ENCODE measurements at places on chromosomes 12 and 14.

DNA sequence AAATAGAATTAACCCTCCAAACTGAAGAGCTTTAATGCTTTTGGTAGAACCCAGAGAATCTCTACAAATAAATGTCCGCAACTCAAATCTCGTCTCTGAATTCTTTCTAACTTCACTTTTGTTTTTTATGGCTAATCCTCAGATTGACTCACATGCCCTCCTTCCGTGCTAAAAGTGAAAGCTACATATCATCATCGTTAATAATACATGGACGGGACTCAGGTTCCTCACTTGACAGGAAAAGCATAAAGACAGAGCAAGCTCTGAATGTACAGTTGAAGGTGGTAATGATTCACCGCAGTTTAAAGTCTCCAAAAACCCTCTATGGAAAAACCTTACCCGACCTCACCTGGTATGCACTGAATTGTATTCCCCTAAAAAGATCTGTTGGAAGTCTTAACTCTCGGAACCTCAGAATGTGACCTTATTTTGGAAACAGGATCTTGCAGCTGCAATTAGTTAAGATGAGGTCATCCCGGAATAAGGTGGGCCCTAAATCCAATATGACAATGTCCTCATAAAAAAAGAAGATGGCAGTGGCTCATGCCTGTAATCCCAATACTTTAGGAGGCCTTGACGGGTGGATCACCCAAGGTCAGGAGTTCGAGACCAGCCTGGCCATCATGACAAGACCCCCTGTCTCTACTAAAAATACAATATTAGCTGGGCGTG is 147.4 kb upstream of the FOXN3 start:
- DNase-seq = no peak

- DNase-seq = no peak
These were observed 22.1 kb downstream of the SPPL3 start for GRCh38 chr12:120882055-120882555.

DNA sequence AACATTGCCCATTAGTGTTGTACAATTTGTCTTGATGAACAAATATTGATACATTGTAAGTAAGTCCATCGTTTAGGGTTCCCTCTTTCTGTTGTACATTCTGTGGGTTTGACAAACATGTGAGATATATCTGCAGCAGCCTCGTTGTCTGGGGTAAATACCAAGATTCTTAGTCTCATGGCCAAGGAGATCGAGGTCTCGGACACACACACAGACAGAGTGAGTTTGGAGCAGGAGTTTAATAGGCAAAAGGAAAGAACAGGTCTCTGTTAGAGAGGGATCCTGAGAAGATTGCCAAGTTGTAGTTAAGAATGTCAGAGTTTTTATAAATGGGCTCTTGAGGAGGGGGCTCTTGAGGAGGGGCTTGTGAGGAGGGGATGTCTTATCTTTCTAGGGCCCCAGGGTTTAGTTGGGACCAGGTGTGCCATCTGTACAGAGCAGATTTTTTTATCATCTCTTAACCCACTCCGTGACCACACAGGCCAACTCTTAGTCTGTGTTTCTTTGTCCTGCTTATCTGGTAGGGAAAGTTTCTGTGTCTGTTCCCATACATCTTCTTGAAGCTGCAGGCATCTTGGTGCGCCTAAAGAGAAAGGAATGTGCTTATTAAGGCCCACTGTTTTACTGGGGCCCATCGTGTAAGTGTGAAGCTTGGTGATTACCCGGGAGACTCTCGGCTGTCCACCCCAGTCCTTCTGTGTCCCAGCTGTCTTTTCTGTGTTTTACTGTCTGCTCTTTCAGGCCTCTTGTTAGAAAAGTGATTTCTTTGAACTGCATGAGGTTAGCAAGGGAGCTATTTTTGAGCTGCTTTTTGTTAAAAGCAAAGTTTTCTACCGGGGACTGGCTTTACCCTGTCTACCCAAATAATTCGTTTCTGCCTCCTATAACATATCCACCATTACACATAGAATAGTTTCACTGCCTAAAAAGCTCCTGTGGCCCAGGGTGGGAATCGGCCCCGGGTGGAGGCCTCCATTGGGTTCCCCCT is 22.4 kb upstream of the CLEC2D start:
- DNase-seq = peak; percentile 77

DNA sequence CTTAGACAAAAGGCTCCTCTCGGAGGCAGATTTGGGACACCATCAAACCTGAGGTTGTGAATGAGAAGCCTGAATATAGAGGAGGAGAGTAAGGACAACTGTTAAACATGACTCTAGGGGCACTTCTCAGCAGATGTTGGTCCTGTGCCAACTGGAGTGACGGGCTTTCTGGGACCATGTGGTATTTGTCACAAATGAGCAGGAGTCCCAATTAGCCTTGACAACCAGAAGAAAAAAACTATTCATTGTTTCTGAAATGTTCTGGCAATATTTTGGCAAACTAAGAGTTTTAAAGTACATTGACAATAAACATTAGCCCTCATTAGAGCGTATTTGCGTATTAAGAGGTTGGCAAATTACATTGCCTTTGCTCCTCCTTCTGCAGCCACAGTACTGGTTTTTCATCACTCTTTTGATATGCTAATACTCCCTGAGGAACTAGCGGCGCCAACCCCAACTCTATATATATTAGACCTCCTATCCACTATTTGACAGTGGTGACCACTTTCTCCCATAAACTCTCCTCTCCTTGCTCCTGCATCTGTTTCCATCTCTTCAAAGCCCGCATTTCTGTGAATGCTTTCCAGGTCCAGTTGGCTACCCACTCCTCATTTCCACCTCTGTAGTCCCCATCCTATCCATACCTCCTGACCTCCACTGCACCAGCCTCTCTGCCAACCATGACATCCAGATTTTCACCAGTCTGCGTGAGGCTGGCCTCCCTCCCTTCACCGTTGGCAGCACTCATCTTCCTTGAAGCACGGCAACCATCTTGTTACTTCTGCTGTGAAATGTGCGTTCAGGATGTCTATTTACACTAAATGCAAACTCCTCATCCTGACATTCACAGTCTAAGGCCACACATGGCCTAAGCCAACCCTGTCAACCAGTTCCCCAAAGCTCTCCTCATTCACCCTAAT is 100.7 kb downstream of the ZFC3H1 start:
- no peak for DNase-seq

GRCh38 chr14:94773061-94773648 is 3.2 kb upstream of the GSC start:
- no peak for DNase-seq
